ENCODE measurements at places on chromosomes 2 and 18.

DNA sequence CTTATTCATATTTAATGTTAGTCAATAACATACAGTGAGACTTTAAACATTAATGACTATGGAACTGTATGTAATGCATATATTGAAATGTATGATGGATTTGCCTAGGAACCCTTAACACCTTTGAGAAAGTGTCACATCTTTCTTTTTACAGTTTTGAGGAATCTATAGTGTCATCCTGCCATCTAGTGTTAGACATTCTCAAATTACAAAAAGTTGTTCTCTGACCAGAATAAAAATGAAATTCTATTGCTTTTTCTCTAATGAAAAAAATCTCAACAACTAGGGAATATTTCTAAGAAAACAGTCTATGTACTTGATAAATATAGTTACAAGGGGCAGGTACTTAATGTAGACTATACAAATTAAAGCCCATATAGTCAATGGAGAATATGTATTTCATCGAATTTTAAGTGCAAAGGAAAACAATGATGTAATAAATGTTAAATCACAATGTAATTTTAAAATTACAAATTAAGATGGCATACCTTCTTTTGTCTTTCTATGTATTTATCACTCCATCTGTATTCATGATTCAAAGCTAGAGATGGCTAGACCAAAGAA is 5.1 kb upstream of the CALCRL start:
- DNase-seq, result no peak

GRCh38 chr18:34493566-34494358 is 216.3 kb upstream of the DTNA start:
- DNase-seq, result peak; percentile 73

- DNase-seq, result no peak
These were observed 44.2 kb downstream of the GPD2 start for GRCh38 chr2:156480376-156480775.

DNA sequence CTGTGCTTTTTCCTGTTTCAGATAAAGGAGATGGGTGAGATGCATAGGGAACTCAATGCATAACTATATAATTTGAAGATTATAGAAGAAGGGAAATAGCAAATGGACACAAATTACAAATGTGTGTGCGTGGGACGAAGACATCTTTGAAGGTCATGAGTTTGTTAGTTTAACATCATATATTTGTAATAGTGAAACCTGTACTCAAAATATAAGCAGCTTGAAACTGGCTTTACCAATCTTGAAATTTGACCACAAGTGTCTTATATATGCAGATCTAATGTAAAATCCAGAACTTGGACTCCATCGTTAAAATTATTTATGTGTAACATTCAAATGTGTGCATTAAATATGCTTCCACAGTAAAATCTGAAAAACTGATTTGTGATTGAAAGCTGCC is 16.4 kb upstream of the MSH2 start:
- DNase-seq, result no peak

DNA sequence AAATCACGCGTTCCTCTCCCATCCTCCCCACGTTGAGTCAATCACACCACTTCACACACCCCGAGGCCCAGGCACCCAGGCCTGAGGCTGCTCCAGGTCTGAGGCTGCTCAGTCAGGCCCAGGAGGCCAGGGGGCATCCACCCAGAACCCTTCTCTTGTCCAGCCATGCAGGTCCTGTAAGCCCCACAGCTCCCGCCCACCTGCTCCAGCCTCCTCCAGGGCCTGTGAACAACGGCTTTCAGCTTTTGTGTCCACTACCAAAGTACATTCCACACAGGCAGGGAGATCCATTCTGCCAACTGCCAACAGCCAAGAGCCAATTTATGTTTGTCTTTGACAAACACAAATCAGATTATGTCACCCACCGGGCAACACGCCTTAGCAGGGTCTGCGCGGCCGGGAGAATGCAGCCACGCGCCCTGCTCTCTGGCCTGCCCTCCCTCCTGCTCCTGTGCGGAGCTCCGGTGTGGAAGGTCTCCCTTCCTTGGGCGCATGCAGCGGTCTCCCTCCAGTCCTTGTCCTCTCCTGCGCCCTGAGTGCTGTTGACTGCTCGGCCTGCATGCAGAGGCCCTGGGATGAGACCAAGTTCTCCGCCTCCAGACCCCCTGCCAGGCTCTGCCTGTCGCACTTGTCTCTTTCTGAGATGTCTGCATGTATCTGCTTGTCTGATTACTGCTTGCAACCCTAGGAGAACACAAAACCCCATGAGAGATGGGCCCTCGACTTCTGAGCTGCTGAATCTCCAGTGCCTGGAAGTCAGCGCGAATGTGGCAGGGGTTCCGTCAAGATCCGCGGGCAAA is 146.6 kb downstream of the ZNF516 start:
- no peak for DNase-seq

DNA sequence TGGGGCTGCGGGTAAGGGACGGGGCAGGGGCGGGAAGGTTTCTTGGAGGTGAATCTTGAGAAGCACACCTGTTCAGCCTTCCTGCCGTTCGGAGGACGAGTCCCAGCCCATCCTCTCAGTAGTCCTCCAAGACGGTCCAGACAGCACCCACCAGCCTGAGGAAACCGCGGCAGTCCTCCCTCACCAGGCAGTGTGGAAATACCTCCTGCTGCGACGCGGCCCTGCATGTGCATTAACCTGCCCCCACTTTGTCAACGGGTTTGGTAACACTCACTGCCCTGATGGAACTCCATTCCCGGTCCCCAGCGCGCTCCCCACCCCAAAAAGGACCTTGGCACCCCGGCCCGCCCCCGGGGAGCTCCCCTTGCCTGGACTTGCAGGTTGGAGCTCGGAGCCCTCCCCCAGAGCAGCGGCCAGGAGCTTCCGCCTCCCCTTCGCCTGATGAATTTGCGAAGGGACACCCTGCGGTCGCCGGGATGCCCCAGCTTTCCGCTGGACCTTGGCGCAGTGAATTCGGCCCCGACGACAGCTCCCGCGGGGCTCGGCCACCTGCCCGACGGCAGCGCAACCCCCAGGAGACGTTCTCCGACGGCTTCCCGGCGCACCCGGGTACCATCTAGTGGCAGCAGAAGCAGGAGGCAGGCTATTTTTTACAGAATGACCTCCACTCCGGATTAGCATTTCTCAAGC is 31.5 kb downstream of the ACVR1C start:
- DNase-seq, result peak; percentile 52

- peak; percentile 76 for DNase-seq
These were observed 273.5 kb downstream of the CDH20 start for GRCh38 chr18:61606759-61607158.

GRCh38 chr18:49733896-49734585 is 79.3 kb downstream of the ACAA2 start:
- DNase-seq, result no peak

GRCh38 chr18:75043478-75043877 is 165.5 kb downstream of the PTGR3 start:
- DNase-seq, result no peak
